ENCODE measurements at places on chromosomes 4 and X.

GRCh38 chr4:62513306-62513705 is 1313.2 kb downstream of the ADGRL3 start:
- no peak for DNase-seq

- DNase-seq = no peak
Observed at GRCh38 chrX:129115935-129116334, 407.4 kb downstream of the SMARCA1 start.

GRCh38 chrX:154758696-154759095 is 4.0 kb upstream of the DKC1 start:
- no peak for DNase-seq

GRCh38 chr4:26218677-26219605 is 101.9 kb upstream of the RBPJ start:
- DNase-seq = no peak

GRCh38 chrX:47366041-47366722 is 4.2 kb upstream of the ZNF157 start:
- DNase-seq = peak; percentile 98

GRCh38 chr4:128525387-128525786 is 237.8 kb upstream of the PGRMC2 start:
- DNase-seq = no peak

- no peak for DNase-seq
Observed at GRCh38 chrX:109857584-109858228, 124.6 kb upstream of the ACSL4 start.

- DNase-seq = no peak
Observed at GRCh38 chrX:39815631-39816030, 282.1 kb downstream of the BCOR start.

- no peak for DNase-seq
Observed at GRCh38 chr4:5460106-5460801, 248.1 kb downstream of the EVC2 start.

DNA sequence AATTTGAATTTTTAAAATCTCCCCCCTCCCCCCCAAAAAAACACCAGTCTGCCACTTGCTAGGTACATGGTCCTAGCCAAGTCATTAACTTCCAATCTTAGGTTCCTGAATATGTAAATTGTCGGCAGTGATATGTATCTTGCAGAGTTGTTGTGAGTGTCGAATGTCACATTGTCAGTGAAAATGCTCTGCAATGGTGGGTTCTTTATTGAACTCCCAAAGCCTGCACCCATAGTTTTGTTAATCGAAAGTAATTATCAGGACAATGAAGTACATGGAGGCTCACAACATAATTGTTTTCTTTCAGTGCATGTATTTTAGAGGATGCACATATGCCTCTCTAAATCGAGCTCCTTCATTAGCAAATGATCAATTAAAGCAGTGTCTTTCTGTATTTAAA is 185.6 kb upstream of the S100G start:
- DNase-seq = no peak

DNA sequence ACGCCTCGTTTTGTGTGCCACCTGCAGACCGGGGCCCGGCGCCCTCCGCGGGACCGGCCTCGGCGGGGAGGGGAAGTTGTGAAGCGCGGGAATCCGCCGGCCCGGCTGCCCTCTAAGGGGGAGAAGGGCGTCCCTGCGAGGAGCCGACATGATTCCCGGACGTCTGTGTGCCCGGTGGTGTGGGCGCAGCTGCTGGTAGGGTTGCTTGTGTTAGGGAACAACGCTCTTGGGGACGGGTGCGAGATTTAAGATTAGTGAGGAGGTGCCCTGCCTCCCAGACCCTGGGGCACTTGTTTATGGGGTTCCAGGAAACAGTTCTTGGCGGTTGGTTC is 627 bp downstream of the CDKN2AIP start:
- no peak for DNase-seq

GRCh38 chr4:175109933-175110332 is 191.8 kb downstream of the ADAM29 start:
- DNase-seq = no peak

- DNase-seq = no peak
Observed at GRCh38 chr4:105808030-105808749, 87.1 kb upstream of the NPNT start.

DNA sequence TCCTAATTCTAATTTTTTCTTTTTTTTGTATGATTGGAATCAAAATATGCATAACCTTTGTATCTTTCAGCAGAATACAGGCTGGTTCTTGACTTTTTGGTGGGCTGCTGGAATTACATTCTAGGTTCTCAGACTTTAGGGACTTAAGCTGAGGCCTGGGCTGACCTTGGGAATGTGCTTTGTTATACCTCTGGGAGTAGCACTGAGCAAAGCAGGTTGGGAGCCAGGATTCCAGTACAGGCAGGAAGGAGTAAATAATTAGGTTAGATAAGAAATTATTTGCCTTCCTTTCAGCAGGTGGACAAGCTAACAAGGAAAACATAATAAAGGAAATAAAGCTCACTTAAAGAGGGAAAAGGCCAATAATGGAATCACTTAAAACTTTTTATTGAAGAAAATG is 49.9 kb upstream of the SLC4A4 start:
- DNase-seq = no peak
